ENCODE measurements at places on chromosomes 11 and 22.

GRCh38 chr22:27270818-27271510, 530.6 kb downstream of the MN1 start:
- no peak for DNase-seq

GRCh38 chr11:88246696-88247095, 71.5 kb upstream of the RAB38 start:
- no peak for DNase-seq

DNA sequence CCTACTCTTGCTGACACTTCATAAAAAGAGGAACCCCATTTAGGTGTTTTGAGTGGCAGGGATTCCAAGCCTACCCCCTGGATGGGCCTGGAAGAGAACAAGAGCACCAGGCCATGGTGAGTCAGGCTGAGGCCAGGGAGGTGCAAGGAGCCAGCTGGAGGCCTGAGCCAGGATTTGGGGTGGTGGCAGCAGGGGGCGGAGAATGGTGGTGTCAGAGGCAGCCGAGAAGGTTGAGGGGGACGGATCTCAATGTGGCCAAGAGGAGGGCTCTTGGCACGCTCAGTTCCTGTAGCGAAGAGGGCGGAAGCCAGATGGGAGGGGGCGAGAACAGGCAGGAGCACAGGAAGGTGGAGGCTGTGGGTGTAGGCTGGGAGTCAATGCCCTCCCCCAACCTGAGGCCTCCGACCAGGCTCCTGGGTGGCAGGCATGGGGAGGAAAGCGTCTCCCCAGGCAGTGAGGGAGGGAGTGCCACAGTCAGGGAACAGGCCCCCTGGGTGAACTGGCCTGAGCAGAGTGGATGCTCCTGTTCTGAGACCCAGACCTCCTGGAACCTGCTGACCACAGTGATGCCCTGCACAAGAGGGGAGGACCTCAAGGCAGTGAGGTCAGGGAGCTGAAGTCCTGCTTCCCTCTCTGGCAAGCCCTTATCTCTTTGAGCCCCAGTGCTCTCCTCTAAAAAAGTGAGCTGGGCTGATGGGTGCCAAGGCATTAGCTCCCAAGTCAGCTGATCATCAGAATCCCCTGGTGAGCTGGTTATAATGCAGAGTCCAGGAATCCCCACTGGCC, 13.9 kb downstream of the RTN4RL2 start:
- DNase-seq = no peak

DNA sequence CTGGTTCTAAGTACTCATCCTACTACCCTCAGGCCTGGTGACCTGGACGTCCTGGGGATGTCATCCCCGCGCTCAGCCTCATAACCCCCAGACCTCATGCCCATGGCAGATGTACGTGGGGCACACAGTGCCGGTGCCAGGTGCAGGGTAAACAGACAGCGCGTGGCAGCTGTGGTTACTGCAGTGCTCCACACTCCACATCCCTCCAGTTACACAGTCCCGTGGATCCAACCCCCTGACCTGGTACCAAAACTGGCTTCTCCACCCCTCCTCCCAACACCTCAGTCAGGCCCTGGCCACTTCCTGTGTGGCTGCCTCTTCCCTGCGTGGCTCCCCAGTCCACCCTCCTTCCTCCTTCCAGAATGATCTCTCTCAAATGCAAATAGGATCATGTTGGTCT, 95.2 kb downstream of the DSCAML1 start:
- DNase-seq = no peak

DNA sequence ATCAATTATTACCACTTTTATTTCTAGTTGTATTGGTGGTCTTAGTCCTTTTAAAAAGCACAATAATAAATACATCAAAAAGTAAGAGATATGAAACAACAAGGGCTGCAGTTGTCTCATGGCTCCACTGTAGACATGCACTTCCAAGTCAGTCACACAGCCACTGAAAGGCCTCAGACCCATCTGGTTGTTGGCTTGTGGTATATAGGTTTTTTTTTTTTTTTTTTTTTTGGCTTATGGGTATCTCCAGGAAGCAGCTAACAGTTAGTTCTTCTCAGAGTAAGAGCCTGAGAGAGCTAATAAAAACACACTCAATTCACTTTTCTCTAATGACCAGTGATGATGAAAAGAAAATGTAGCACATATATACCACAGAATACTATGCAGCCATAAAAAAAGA, 6.0 kb upstream of the OR52E6 start:
- DNase-seq = no peak

DNA sequence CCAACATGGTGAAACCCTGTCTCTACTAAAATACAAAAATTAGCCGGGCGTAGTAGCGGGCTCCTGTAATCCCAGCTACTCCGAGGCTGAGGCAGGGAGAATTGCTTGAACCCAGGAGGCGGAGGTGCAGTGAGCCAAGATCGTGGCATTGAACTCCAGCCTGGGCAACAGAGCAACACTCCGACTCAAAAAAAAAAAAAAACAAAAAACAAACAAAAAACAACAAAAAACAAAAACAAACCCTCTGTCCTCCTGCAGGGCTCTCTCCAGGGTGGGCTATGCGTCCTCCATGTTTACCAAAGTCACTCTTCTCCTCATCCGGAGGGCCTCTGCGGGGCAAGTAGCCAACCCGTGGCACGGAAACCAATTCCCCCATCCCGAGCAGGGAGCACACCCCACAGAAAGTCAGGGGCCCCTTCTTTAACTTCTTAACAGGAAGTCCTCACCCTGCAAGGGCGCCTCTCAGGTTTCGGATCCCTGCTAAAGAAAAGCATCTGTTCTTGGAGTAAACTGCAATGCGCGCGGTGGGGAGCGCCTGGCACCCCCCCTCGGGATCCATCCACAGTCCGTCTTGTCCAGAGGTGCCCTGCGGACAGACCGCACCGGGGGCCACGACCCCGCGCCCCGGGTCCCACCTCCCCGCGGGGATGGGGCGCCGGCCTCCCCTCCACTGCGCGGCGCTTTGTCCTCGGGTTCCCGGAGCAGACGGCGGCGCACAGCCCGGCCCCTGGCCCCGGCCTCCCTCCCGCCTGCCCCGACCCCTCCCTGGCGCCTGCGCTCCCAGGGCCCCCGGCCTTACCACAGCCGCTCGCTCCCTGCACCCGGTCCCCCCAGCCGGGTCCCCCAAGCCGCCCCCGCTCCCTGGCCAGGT, 712 bp downstream of the CERK start:
- no peak for DNase-seq

- DNase-seq = no peak
Observed at GRCh38 chr11:112279901-112280267, 19.2 kb upstream of the PLET1 start.

DNA sequence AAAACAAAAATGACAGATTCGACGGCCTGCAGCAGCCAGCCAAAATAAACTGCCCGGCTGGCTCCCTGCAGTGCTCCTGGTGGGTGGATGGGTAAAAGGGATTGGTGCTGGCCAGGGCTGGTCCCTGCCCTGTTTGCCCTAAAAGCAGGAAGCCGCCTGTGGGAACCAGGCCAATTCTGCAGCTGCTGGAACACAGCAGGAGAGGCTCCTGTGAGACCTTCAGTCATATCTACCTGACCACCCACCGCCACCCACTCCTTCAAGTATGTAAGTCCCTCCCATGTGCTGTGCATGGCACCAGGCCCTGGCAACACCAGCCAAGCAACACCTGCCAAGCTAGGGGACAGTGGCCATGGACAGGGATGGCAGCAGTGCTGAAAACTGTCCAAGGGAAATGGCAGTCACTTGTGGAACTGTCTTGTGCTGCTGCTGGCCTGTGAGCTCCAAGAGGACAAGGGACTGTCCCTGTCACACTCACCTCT, 48.7 kb upstream of the ARFGAP3 start:
- no peak for DNase-seq

GRCh38 chr22:49934891-49935557, 16.6 kb downstream of the CRELD2 start:
- DNase-seq = no peak

GRCh38 chr11:19868281-19868821, 155.7 kb downstream of the NAV2 start:
- DNase-seq = no peak

DNA sequence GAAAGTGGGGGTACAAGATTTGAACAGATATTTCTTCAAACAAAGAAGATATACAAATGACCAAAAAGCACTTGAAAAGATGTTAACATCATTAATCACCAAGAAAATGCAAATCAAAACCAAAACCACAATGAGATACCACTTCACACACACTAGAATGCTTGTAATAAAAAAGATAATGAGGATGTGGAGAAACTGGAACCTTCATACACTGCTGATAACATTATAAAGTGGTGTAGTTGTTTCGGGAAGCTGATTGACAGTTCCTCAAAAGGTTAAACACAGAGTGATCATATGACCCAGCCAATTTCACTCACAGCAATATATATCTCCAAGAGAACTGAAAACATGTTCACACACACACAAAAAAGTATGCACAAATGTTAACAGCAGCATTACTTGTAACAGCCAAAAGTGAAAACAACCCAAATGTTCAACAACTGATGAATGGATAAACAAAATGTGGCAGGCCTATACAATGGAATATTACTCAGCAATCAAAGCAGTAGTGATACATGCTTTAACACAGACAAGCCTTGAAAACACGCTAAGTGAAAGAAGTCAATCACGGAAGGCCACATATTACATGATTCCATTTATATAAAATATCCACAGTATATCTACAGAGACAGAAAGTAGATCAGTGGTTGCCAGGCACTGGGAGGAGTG, 15.1 kb downstream of the PITPNB start:
- DNase-seq = no peak

Data from cortex of kidney (tissue), 1 donor.